ENCODE measurements at places on chromosomes 2 and 18.

DNA sequence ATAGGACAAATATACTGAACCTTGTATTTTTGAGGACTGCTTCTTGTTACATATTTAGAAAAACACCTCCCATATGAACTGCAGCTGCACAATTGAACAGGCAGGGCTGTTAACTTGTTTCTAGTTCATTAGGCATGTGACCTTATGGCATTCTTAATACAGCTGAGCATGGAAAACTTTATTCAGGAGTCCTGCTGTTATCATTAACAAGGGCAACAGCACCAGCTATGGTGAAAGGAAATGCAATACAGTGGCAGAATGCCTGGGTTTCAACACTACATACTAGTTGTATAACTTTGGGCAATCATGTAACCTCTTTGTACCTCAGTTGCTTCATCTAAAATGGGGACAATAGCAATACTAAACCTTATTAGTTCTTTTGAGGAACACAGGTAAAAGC lies 71.8 kb downstream of the GDF7 start:
- DNase-seq, result no peak

DNA sequence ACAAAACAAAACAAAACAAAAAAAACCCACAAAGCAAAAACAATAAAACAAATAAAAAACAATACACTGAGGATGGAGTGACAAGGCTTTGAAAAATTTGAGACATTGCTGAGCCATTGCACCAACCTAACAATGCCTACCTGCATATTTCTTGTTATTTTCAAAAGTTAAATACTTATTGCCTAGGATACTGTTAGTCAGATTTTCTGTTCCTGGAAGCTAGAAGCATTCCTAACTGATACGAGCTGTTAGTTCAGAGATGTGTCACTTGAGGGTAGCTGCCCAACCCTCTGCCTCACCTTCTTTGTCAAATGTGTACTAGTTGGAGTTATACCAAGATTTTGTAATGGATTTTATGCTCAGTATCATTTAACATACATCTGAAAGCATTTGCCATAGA lies 187.2 kb downstream of the TXNL1 start:
- no peak for DNase-seq

- no peak for DNase-seq
Measured at GRCh38 chr2:71564361-71564760, 111.0 kb downstream of the DYSF start.

DNA sequence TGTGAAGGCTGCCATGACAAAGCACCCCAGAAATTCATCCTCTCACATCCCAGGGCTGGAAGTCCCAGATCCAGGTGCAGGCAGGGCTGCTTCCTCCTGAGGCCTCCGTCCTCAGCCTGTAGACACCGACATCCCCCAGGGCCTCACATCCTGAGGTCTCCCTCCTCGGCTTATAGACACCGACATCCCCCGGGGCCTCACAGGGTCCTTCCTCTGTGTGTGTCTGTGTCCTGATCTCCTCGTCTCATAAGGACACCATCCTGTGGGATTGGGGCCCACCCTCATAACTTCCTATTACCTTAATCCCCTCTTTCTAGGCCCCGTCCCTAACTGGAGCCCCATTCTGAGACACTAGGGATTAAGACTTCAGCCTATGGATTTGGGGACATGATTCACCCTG lies 92.0 kb upstream of the SNTG2 start:
- no peak for DNase-seq

Measured in GM04503 (cell line).